ENCODE measurements at places on chromosomes 2 and 18.

GRCh38 chr18:9708434-9709303, 568 bp downstream of the RAB31 start:
- no peak for DNase-seq

DNA sequence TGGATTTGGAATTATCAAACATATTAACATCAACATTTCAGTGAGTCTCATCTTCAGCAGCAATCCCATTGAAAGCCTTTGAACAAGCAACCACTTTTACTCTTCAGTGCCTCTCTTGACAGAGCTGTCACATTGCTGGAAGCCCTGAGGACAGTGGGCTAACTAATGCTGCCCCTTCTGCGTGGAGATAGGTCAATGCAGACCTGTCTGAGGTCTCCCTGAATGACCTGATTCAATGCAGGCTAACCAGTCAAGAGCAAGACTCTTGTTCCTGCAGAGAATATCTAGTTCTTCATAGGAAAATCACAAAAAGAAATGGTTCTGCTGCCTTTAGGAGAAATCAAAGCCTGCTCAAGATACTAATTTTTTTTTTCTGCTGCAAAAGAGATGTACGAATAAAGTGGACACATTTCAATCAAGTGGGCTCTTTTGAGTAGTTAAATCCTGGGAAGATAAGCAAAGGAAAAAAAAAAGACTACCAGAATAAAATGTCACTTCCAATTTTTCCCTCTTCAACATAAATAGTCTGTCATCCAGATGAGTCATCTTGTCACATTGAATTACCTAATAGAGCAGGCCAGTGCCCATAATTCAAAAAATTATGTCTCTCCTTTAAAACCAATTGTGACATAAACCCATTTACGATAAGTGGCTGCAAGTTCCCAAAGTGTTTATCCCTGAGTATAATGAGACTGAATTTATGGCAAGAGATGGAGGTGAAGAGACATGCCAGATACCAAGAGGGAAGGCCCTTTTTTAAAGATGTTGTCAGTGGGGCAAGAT, 1269.0 kb upstream of the DDX18 start:
- no peak for DNase-seq

GRCh38 chr18:25454270-25454659, 102.3 kb upstream of the ZNF521 start:
- DNase-seq = no peak

GRCh38 chr2:54520687-54521086, 64.6 kb downstream of the SPTBN1 start:
- DNase-seq = no peak

- DNase-seq = no peak
These were observed 96.8 kb upstream of the CDC42EP3 start for GRCh38 chr2:37767959-37768925.

DNA sequence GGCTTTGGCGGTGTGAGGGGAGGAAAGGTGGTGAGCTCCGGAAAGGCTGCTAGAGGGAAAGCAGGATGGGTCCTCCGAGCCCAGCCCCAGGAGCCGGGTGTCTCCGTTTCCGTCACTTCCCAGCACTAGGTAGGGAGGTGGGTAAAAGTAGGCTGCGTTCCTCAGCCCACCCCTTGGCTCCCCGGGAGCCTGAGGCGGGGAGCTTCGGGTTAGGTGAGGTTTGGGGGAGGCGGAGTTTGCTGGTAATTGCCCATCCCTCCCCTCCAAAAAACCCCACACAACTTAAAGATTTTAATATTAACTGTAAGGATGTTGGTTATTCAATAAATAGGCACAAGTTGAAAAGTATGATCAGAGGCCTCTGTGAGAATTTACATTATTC, 552 bp upstream of the ATF2 start:
- no peak for DNase-seq

- no peak for DNase-seq
These were observed 113.4 kb downstream of the MIB1 start for GRCh38 chr18:21853775-21854552.

GRCh38 chr18:62088156-62088555, 98.7 kb downstream of the PIGN start:
- DNase-seq = no peak

DNA sequence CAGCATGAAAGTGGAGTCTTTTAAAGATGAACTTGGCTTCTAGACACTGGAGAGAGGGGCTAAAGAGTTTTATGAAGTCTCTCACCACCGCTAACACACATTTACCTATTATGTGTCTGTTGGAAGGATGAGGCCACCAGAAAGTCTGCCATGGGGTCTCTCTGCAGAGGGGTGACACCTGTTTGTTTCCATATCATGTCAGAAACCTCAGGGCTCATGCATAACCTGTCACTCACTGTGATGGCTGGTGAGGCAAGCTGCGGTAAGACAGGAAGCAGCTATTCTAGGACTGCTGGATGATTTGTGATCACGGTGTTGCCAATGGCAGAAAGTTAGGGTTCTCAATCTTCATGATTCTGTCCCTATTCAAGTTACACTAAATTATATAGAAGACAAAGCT, 60.8 kb upstream of the DNMT3A start:
- DNase-seq = peak; percentile 25

GRCh38 chr18:46439037-46439436, 218.0 kb downstream of the LOXHD1 start:
- DNase-seq = no peak

Measured in CD8-positive, alpha-beta T cell (primary cell).